ENCODE measurements at places on chromosomes 7 and 10. TPM values are rescaled to one million over a fixed set of nuclear protein-coding genes. Genes with fewer than 3 reads are reported as not detected.

The GDF2 gene
- total RNA-seq = not detected

The ZNF467 gene
- 4.1 TPM for total RNA-seq

The POLR1F gene
- 11.4 TPM for total RNA-seq

The CYP2C8 gene
- total RNA-seq = not detected

The PPP1R17 gene
- not detected for total RNA-seq

Data from cardiac atrium fibroblast (primary cell).